Dermis lymphatic vessel endothelial cell (primary cell): ENCODE measurements at places on chromosomes 6 and 20. TPM values are rescaled to one million over a fixed set of nuclear protein-coding genes. Genes with fewer than 3 reads are reported as not detected.

The SLC17A9 gene
- total RNA-seq = 1.9 and 3.4 TPM in 2 replicates

The RSPO4 gene
- total RNA-seq = not detected in 2 replicates

The GPR6 gene
- not detected in 2 replicates for total RNA-seq

The TFAP2B gene
- total RNA-seq = not detected in 2 replicates

The FYN gene
- 94.7 and 101 TPM in 2 replicates for total RNA-seq

The TP53INP2 gene
- total RNA-seq = 2.4 and 2.7 TPM in 2 replicates

The SLC35F1 gene
- total RNA-seq = under 0.01 TPM in 1 of 2 replicates, not detected in the other

The MOCS1 gene
- 7.0 and 7.4 TPM in 2 replicates for total RNA-seq

The MAN1A1 gene
- 93.8 and 133 TPM in 2 replicates for total RNA-seq

The CDC5L gene
- total RNA-seq = 17.6 and 22.1 TPM in 2 replicates

The ALDH8A1 gene
- total RNA-seq = under 0.01 and 0.17 TPM in 2 replicates

The SAMD10 gene
- 3.3 TPM in 2 replicates for total RNA-seq

The BHLHE23 gene
- total RNA-seq = not detected in 2 replicates
